PC-9 (cell line): ENCODE measurements at places on chromosomes 2 and 18. TPM values are rescaled to one million over a fixed set of nuclear protein-coding genes. Genes with fewer than 3 reads are reported as not detected.

SLC23A3 gene
- total RNA-seq = 7.1 and 7.9 TPM in 2 replicates

PDE1A gene
- 0.11 and 0.30 TPM in 2 replicates for total RNA-seq

GRCh38 chr2:120471166-120471565, 125.2 kb downstream of the INHBB start:
- no peaks in the 10 kb centered on the region for H3K36me3 ChIP-seq
- no peaks in the 10 kb centered on the region for H3K27me3 ChIP-seq
- H3K4me1 ChIP-seq = peaks cover 53% of the 10 kb centered on the region
- H3K27ac ChIP-seq = peak overlapping the region; percentile 51
- no peak for DNase-seq
- H3K4me3 ChIP-seq = no peak overlapping the region

DNA sequence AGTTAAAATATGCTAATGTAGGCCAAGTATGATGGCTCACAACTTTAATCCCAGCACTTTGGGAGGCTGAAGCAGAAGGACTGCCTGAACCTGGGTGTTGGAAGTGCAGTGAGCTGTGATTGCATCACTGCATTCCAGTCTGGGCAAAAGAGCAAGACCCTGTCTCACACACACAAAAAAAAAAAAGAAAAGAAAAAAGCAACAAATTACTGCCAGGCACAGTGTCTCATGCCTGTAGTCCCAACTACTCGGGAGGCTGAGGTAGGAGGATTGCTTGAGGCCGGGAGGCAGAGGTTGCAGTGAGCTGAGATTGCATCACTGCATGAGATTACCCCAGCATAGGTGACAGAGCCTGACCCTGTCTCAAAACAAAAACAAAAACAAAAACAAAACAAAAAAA, 110.6 kb downstream of the PRELID3A start:
- no peak overlapping the region for H3K27ac ChIP-seq
- H3K36me3 ChIP-seq = no peaks in the 10 kb centered on the region
- H3K27me3 ChIP-seq = no peaks in the 10 kb centered on the region
- H3K4me3 ChIP-seq = no peak overlapping the region
- DNase-seq = no peak

DNA sequence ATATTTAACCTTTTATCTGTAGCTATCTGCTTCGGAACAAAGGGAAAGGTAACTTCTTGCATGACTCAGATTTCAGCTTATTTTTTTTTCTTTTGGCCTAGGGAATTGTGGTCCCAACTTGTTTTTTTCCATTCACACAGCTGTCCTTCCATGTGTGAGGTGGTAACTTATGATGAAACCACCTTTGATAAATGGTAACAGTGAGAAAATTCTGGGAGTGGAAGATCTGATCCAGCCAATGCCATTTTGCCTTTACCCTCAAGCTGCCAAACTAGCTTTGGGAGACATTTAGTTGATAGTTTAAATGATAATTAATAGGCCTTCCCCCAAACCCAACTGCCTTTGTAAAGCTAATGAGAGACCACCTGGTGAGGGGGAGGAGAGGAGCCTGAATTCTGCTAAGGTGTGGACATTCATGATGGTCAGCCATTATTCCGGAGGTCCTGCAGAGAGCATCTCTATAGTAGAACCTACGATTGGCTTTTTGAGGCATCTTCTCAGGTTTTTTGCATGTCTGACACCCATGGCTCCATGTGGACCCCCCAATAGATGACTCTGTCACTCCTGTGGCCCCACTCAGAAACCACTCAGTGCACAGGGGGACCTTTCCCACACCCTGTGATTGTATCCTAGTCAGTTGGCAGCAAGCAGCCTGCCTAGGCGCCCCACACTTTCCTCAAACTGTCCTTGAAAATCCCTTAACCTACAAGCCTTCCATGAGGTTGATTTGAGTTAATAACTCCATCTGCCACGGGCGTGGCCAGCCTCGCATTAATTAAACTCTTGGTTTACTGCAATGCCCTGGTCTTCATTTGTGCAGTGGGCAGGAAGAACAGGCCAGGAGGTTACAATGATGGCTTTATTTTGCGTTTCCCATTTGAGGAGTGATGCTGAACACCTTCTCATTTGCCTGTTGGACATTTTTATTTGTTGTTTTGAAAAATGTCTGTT, 263.5 kb upstream of the PXDN start:
- no peak for DNase-seq
- peaks cover 31% of the 10 kb centered on the region for H3K27me3 ChIP-seq
- no peaks in the 10 kb centered on the region for H3K36me3 ChIP-seq
- no peak overlapping the region for H3K27ac ChIP-seq
